Activated CD4-positive, alpha-beta memory T cell treated with anti-CD3 and anti-CD28 coated beads, Interleukin-2, amount 10 ng/mL, durations not matched to agents 7 days and 5 days (primary cell): ENCODE measurements at places on chromosomes 1 and 21. TPM values are rescaled to one million over a fixed set of nuclear protein-coding genes. Genes with fewer than 3 reads are reported as not detected.

Gene MX2
- total RNA-seq = 167 TPM

Gene ADAMTS1
- total RNA-seq = 1.4 TPM

Gene SYNC
- total RNA-seq = not detected

Gene CAPN8
- total RNA-seq = not detected

Gene COL11A1
- not detected for total RNA-seq

Gene PKP1
- not detected for total RNA-seq

Gene TMEM200B
- total RNA-seq = not detected

Gene NUP210L
- total RNA-seq = 0.05 TPM

Gene PPFIA4
- total RNA-seq = 28.9 TPM

Gene COL9A2
- 8.2 TPM for total RNA-seq

Gene TBX19
- 2.4 TPM for total RNA-seq

Gene PRDM2
- 58.4 TPM for total RNA-seq

- H3K4me1 ChIP-seq = no peaks in the 10 kb centered on the region
- no peaks in the 10 kb centered on the region for H3K36me3 ChIP-seq
- no peak overlapping the region for H3K4me3 ChIP-seq
- peaks cover 11% of the 10 kb centered on the region for H3K27me3 ChIP-seq
- no peak for DNase-seq
- H3K27ac ChIP-seq = no peak overlapping the region
These were observed 39.4 kb upstream of the VTCN1 start for GRCh38 chr1:117250061-117250606.

DNA sequence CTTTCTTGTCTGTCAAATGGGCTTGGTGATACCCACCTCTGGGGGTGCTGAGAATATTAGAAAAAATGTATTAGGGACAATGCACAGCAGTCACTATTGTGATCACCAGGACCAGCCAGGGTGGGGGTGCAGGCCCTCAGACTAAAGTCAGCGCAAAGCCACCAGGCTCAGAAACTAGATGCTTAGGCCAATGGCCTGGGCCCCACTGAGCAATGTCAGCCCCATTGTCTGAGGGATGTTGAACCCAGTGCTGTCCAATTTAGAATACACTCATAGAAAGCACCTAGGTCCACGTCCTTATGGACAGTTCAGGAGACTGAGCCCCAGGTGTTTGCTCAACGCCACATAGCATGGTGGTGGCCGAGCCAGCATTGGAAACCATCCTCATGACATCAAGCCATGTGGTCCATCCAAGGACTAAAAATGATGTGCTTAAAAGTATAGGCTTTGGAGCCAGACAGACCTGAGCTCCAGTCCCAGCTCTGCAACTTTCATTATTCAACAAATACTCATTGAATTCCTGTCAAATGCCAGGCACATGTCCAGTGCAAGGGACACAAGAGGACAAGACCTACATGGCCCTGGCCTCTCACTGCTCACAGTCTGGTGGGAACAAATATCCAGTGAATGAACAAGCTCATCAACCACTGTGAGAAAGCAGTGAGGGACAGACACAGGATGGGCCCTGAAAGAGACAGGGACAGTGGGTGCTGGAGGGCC, 273.8 kb downstream of the MATN1 start:
- H3K4me1 ChIP-seq = no peaks in the 10 kb centered on the region
- H3K4me3 ChIP-seq = no peak overlapping the region
- no peaks in the 10 kb centered on the region for H3K36me3 ChIP-seq
- DNase-seq = no peak

DNA sequence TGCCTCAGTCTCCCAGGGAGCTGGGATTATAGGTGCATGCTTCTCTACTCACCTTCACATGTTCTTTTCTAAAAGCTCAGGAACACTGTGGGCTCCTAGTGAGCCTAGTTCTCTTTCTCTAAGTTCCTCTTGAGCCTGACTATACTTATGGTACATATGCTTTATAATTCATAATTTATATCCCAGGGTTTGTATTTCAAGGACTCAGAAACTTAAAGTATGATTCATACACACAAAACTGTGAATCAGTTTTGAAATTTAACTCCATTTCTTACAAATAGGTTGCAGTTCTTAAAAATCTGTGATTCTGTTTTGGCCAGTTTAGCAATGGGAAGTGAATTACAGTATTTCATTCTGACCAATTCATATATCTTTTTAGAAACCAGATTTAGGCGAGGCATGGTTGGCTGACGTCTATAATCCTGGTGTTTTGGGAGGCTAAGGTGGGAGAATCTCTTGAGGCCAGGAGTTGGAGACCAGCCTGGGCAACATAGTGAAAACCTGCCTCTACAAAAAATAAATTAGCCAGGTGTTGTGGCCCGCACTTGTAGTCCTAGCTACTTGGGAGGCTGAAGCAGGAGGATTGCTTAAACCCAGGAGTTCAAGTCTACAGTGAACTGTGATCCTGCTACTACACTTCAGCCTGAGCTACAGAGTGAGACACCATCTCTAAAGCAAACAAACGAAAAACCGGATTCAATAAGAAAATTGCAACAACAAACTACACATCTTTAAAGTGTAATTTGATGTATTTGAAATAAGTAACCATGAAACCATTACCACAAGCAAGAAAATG, 15.6 kb downstream of the RASAL2 start:
- H3K27ac ChIP-seq = no peak overlapping the region
- no peaks in the 10 kb centered on the region for H3K27me3 ChIP-seq
- no peaks in the 10 kb centered on the region for H3K4me1 ChIP-seq
- H3K4me3 ChIP-seq = no peak overlapping the region
- DNase-seq = no peak
- no peaks in the 10 kb centered on the region for H3K36me3 ChIP-seq

GRCh38 chr1:34750610-34751009, 4.2 kb upstream of the GJB5 start:
- no peak overlapping the region for H3K4me3 ChIP-seq
- peaks cover 6% of the 10 kb centered on the region for H3K27me3 ChIP-seq
- H3K36me3 ChIP-seq = no peaks in the 10 kb centered on the region

DNA sequence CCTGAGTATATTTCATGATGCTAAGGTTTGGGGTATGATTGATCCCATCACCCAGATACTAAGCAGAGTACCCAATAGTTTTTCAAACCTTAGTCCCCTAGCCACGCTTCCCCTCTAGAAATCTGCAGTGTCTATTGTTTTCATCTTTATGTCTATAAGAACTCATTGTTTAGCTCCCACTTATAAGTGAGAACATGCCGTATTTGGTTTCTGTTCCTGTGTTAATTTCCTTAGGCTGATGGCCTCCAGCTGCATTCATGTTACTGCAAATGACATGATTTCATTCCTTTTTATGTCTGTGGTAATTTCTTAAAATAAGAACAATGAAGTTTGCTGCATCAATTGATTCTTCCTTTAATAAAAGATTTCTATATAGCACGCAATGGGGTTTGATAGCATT, 301.3 kb downstream of the PLPP3 start:
- no peaks in the 10 kb centered on the region for H3K4me1 ChIP-seq
- DNase-seq = no peak
- no peak overlapping the region for H3K4me3 ChIP-seq
- no peaks in the 10 kb centered on the region for H3K36me3 ChIP-seq

- no peak overlapping the region for H3K27ac ChIP-seq
- H3K4me1 ChIP-seq = no peaks in the 10 kb centered on the region
- H3K36me3 ChIP-seq = no peaks in the 10 kb centered on the region
- DNase-seq = no peak
These were observed 16.3 kb downstream of the TGFB2 start for GRCh38 chr1:218361298-218362065.

DNA sequence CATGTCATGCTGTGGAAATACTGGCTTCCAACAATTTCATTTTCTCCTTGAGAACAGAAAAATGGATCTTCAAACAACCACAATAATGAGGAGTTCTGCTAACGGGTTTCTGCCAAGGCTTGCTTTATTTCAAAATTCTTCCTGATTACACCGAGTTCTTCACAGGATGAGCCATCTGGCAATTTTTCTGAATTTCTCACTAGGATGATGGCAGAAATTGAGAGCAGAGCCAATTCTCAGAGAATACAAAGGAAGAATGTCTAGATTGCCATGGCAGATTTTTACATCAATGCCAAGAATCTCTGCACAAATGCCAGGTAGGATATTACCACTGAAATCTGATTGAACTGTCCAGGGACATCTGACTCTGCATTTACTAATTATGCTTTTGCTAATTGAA, 619.0 kb upstream of the CHRM3 start:
- no peak overlapping the region for H3K4me3 ChIP-seq
- H3K4me1 ChIP-seq = no peaks in the 10 kb centered on the region
- no peaks in the 10 kb centered on the region for H3K36me3 ChIP-seq
- no peaks in the 10 kb centered on the region for H3K27me3 ChIP-seq
- DNase-seq = no peak
- H3K27ac ChIP-seq = no peak overlapping the region

GRCh38 chr21:35559829-35560225, 500.5 kb downstream of the SETD4 start:
- no peak overlapping the region for H3K27ac ChIP-seq
- no peak overlapping the region for H3K4me3 ChIP-seq
- peaks cover 22% of the 10 kb centered on the region for H3K27me3 ChIP-seq

DNA sequence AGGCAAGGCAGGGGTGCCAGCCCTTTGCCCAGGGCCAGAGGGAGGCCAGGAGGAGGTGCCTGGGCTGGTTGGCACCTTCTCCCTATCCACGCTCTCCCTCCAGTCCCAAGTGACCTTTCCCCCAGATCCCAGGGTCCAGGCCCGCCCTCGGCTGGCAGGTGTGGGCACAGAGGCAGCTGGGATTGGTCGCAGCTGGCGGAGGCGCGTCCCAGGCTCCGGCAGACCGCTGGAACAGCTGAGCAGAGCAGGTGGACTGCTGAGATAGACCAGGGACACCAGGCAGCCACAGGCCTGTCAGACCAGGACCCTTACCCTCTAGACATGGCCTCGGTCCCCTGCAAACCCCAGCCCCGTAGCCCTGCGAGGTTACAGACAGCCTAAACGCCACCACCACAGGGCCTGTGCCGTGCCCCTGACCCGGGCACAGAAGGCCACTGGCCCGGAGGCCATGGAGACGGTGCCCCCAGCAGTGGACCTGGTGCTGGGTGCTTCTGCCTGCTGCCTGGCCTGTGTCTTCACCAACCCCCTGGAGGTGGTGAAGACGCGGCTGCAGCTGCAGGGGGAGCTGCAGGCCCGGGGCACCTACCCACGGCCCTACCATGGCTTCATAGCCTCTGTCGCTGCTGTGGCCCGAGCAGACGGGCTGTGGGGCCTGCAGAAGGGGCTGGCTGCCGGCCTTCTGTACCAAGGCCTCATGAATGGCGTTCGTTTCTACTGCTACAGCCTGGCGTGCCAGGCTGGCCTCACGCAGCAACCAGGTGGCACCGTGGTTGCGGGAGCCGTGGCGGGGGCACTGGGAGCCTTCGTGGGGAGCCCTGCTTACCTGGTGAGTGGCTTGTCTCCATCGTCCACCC, at the start of gene SLC25A34:
Gene SLC25A34, plus strand, starts transcription at position 221 of the 854 bp plus-strand sequence. Its CDS starts 228 bp downstream, at position 449.
- peaks cover under 1% of the 10 kb centered on the region for H3K4me1 ChIP-seq
- H3K4me3 ChIP-seq = no peak within 1 kb of the TSS
- no peak for DNase-seq

GRCh38 chr1:235074523-235075047, 54.1 kb downstream of the TOMM20 start:
- H3K4me1 ChIP-seq = peaks cover 37% of the 10 kb centered on the region
- no peaks in the 10 kb centered on the region for H3K36me3 ChIP-seq
- peak overlapping the region; percentile 91 for H3K27ac ChIP-seq
- peak; percentile 54 for DNase-seq

- H3K36me3 ChIP-seq = peaks cover 17% of the 10 kb centered on the region
- H3K27ac ChIP-seq = no peak overlapping the region
- H3K27me3 ChIP-seq = no peaks in the 10 kb centered on the region
- H3K4me3 ChIP-seq = no peak overlapping the region
- no peak for DNase-seq
These were observed 37.6 kb upstream of the CTBS start for GRCh38 chr1:84611796-84612195.

GRCh38 chr1:36776256-36776655, 258.1 kb downstream of the GRIK3 start:
- no peaks in the 10 kb centered on the region for H3K36me3 ChIP-seq
- peaks cover 27% of the 10 kb centered on the region for H3K27me3 ChIP-seq
- no peak for DNase-seq
- no peak overlapping the region for H3K4me3 ChIP-seq
- H3K27ac ChIP-seq = peak overlapping the region; percentile 41
- H3K4me1 ChIP-seq = no peaks in the 10 kb centered on the region

DNA sequence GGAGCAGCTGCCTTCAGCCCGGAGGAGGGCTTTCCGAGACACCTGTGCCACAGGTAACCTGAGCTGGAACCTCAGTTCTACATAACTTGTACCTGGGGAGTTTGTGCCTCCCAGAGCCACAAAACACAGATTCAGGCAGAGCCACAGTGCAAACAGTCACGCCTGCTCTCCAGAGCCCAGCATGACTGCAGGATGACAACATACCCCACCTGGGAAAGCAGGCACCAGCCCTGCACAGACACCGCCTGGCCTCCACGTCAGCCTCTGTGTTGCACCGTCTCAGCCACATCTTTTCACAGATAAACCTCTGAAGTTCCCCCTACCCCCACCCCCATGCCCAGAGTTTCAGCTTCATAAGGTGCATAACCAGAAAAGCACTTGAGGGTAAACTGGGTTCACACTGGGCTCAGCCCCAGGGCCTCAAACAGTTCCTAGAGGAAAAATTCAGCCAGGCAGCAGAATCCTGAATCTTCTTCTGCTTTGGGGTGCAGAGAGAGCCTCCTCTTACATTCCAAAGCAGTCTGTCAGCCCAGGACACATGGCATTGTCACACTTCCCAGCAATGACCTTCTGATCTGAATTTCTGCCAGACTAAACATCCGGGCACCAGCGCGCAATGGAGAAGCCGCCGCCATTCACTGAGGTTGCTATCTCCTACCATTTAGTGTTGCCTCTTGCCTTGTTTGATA, 229.5 kb downstream of the TOMM20 start:
- H3K27me3 ChIP-seq = no peaks in the 10 kb centered on the region
- no peak overlapping the region for H3K4me3 ChIP-seq
- no peak overlapping the region for H3K27ac ChIP-seq
- no peak for DNase-seq

DNA sequence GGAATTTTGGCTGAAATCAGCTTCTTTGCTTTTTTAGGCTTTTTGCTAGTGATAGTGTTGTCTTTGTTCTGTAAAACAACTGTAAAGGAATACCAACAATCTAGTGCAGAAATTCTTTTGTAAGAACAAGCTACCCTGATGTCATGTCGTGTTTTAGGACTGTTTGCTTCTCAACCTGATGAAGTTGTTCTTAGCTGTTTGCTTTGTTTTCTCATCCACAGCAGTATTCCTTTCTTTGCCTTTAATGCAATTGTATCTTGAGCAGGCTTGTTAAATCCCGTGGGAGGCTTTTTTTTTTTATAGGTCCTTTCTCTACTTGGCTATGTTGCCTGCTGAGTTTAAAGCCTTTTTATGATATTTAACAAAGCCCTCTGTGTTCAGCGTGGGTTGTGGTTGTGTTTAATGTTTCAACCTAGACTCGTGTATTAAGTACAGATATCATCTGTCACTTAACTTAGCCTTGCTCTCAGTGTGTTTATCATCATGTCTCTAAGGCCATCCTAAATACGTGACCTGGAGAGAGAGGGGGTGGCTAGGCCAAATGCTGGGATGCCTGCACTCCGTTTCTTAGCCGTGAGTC, 31.6 kb downstream of the ADARB1 start:
- H3K36me3 ChIP-seq = peaks cover 14% of the 10 kb centered on the region
- H3K27ac ChIP-seq = no peak overlapping the region

GRCh38 chr1:218490406-218490922, 145.3 kb downstream of the TGFB2 start:
- no peak overlapping the region for H3K27ac ChIP-seq
- H3K27me3 ChIP-seq = peaks cover 1% of the 10 kb centered on the region
- no peaks in the 10 kb centered on the region for H3K36me3 ChIP-seq
- no peak overlapping the region for H3K4me3 ChIP-seq

GRCh38 chr1:9280015-9280860, 12.5 kb upstream of the SPSB1 start:
- peaks cover 82% of the 10 kb centered on the region for H3K4me1 ChIP-seq
- H3K27ac ChIP-seq = peak overlapping the region; percentile 67
- no peak overlapping the region for H3K4me3 ChIP-seq
- peaks cover 2% of the 10 kb centered on the region for H3K27me3 ChIP-seq
- peaks cover 22% of the 10 kb centered on the region for H3K36me3 ChIP-seq
- peak; percentile 72 for DNase-seq
